ENCODE measurements at places on chromosomes 12 and 14.
A peak's percentile ranks its signal among the peaks of the same experiment; 100 is the strongest.

DNA sequence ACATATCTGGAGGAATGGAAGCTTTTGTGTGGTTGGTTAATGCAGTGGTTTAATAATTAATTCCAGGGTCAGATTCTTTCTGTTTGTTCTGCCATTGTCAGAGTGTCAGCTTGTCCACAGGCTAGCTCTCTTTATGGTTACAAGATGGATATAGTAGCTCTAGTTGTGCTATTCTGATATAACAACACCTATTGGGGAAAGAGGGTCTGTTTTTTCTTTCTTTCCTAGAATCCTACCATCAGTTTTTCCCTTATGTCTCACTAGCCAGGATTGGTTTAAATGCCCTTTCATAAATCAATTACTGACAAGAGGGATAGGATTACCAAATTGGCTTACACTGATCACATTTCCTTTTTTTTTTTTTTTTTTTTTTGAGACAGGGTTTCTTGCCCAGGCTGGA, 27.8 kb downstream of the CNOT2 start:
- DNase-seq = no peak

- DNase-seq = no peak
Observed at GRCh38 chr12:39199351-39199750, 243.6 kb downstream of the KIF21A start.

GRCh38 chr14:57153286-57153685, 115.4 kb downstream of the EXOC5 start:
- no peak for DNase-seq

- DNase-seq = no peak
Observed at GRCh38 chr14:67973436-67973835, 153.9 kb downstream of the RAD51B start.

- no peak for DNase-seq
Observed at GRCh38 chr12:91381309-91381804, 198.7 kb upstream of the DCN start.

DNA sequence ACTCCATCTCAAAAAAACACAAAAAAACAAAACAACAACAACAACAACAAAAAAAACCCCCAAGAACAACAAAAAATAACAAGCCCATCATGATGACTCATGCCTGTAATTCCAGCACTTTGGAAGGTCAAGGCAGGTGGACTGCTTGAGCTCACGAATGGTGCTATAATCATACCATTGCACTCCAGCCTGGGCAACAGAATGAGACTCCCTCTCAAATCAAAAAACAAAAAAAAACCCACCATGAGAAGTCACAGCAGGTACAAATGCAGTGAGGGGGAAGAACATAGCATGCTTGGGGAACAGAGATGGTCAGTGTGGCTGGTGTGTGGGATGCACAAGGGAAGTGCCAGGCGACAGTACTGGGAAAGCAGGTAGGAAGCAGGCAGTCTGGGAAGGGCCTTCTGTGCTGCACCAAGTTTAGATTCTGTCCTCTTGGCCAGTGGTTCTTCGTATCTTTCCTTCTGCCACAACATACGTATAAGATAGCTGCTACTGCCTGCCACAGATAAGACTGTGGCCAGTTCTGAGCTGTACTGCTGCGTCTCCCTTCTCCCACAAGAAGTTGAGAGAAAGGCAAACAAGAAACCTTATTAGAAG, 28.0 kb downstream of the ATG14 start:
- DNase-seq = no peak

GRCh38 chr12:104870797-104871196, 87.3 kb downstream of the SLC41A2 start:
- DNase-seq = no peak

DNA sequence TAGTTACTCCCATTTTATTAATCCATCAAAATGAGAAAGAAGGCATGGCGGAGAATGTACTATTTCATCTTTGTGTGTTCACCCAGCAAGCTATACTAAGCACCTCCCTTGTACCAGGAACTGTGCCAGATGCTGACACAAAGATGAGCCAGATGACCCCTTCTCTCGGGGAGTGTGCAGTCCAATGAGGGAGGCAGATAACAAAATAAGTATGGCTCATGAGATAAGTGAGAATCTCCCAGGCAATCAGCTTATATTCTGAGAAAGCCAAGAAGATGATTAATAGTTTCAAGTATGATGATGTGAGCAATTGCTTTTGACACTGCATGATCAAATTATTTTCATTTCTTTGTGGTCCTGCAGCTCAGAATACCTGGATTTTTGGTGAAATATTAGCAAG, 1.3 kb upstream of the TMEM233 start:
- DNase-seq = no peak

- no peak for DNase-seq
Observed at GRCh38 chr14:100214770-100215083, 24.2 kb upstream of the YY1 start.

DNA sequence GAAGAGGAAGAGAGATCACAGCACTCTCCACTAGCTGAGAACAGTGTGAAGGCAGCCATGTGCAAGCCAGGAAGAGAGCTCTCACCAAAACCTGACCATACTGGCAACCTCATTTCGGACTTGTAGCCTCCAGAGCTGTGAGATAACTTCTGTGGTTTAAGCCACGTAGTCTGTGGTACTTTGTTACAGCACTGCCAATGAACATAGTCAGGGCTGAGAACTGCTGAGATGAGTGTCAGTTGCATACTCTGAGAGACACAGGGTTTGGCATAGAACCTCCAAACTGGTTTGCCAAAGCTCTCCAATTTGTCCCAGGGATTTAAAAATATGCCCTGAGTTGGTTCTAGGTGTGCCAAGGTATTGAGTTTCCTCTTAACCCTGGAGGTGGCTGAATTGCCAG, 218.6 kb downstream of the ATP23 start:
- no peak for DNase-seq

DNA sequence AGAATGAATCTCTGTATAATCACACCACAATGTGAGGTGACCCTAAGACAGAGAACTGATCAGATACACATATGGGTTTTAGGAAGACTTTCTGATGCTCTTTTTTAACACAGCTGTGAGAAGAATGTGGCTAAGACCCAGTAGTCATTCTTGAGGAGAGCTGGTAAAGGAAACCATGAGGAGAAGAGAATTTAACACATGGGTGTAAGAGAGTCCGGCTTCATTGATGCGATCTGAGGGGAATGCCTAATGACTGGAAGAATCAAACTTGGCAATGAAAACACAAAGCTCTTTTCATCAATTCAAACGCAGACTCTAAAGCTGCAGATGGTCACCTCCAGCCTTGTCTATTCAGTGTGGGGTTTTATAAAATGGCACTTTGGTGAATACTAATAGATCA, 79.3 kb downstream of the FOXA1 start:
- DNase-seq = no peak

GRCh38 chr12:94405413-94406116, 54.1 kb downstream of the CEP83 start:
- no peak for DNase-seq

DNA sequence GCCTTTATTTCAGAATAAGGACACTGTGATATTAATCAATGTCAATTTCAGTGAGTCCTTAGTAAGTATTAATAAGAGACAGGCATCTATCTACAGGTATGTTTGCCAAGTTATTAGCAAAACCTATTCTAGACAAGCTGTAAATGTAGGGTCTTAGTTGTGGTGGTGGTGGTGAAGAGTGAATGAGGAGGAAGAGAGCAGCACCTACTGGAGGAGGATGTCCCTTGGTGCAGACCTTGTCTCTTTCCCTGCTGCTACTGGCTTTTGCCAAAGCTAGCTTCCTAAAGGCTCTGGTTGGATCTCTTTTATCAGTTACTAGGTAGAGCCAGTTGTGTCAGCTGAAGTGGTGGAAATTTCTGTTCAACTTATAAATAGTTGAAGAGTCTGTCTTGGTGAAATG, 304.8 kb upstream of the ATP2B1 start:
- no peak for DNase-seq

GRCh38 chr12:42985506-42985905, 396.0 kb upstream of the PRICKLE1 start:
- no peak for DNase-seq

GRCh38 chr14:98234208-98234607, 1037.8 kb downstream of the BCL11B start:
- DNase-seq = no peak

GRCh38 chr12:78119351-78119918, 288.7 kb downstream of the NAV3 start:
- DNase-seq = no peak

- DNase-seq = no peak
Observed at GRCh38 chr12:73769337-73769736, 768.3 kb upstream of the ATXN7L3B start.

DNA sequence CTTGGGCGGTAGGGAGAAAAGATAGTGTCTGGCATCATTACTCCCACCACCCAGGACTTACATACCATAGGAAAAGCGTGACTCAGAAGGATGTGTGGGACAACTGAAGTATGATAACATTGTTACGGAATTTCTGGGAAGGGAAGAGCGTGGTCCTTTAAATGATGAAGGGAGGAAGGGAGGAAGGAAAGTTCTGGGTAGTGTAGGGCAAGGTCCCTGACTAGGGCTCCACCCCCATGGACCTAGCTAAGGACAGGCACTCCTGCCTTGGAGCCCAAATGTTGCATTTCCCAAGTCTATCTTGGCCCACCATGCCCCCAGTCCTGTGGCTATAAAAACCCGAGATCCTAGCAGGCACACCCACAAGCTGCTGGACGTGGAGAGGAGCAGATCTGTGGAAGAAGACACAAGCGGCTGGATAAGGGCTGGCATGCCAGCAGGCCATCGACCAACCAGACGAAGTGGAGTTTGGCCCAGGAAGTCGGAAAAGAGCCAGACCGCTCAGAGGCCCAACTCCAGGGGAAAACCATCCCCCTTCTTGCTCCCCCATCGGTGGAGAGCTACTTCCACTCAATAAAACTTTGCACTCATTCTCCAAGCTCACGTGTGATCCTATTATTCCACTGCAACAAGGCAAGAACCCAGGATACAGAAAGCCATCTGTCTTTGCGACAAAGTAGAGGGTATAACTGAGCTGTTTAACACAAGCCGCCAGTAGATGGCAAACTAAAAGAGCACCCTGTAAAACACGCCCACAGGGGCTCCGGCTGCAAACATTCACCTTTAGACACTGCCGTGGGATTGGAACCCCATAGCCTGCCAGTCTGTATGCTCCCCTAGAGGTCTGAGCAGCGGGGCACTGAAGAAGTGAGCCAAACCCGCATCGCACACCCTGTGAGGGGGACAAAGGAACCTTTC, 23.0 kb upstream of the RAB21 start:
- no peak for DNase-seq

DNA sequence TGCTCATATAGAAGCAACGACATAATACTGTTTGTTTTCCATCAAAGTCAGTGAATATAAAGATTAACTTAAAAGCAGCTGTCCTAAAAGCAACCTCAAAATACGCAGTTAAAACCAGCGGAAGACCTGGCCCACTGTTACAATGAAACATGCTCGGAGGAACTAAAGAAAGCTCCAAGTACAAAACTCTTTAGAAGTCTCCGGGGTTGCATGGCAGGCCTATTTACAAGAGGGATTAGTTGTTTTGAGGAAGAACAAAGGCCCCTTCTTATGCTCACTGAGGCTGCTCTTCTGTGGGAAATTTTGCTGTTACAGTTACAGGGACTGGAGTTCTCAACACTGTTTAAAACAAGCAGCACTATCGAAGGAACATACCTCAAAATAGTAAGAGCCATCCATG, 75.9 kb upstream of the C12orf71 start:
- DNase-seq = no peak

GRCh38 chr14:53953002-53953827, 3.4 kb downstream of the BMP4 start:
- DNase-seq = no peak

GRCh38 chr12:11906286-11906935, 164.3 kb upstream of the BCL2L14 start:
- DNase-seq = no peak

- DNase-seq = peak; percentile 48
Observed at GRCh38 chr14:106845286-106846087, 1319.1 kb downstream of the TMEM121 start.

GRCh38 chr12:98064501-98064900, 450.9 kb upstream of the TMPO start:
- no peak for DNase-seq

GRCh38 chr14:105616802-105617192, 90.4 kb downstream of the TMEM121 start:
- no peak for DNase-seq

DNA sequence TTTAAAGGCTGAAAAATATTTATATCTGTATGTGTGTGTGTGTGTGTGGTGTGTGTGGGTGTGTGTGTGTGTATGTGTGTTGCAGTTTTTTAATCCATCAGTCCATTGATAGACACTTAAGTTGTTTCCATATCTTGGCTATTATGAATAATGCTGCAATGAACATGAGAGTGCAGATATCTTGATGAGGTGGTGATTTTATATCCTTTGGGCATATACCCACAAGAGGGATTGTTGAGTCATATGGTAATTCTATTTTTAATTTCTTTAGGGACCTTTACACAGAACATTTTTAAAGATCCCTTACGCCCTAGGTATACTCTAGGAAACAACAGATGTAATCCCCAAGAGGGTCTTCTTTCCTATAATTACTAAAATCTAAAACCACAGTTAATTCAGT, 154.5 kb upstream of the CLEC14A start:
- DNase-seq = no peak

DNA sequence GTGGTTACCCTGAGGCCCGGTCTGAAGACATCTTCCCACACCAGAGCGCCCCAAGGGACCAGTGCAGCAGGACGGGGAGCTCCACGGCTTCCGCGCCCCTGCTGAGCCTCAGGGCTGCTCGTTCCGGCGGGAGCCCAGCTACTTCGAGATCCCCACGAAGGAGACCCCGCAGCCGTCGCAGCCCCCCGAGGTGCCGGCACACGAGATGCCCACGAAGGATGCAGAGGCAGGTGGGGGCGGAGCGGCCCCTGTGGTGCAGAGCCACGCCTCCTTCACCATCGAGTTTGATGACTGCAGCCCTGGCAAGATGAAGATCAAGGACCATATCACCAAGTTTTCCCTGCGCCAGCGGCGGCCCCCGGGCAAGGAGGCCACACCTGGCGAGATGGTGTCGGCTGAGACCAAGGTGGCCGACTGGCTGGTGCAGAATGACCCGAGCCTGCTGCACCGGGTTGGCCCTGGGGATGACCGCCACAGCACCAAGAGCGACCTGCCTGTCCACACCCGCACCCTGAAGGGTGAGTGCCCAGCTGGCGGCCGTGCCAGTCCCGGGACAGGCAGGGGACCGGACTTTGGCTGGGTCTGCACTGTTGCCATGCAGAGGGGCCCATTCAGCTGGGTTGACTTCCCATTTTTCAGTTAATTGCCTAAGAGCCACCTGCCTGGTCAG, 18.1 kb downstream of the CEP170B start:
- DNase-seq = no peak

DNA sequence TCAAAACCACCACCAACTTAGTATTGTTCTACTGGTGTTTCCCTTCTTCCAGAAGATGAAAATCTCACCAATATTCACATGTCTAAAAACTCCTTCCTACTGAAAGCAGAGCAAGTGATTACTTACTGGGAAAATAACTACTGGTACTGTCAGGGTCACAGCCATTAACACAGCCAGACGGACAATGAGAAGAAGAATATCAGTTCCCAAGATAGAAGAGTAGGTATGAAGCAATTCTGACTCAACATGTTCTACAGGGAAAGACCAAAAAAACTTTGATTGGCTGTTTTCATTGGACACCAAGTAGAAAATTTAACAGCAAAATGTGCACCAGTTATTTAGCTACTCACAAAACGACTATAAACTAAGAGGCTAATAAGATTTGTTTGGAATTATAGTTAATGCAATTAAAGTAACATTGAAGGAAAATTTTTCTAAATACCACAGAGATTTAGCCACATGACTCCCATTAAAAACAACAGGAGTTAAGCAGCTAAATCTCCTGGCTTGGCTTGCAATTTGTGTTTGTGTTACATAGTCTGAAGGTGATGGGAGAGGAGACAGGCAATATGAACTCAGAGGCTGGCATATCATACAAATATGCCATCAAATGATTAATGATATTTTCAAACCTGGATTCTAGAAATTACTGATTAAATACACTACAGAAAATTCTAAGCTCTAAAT, 9.5 kb downstream of the SLC38A2 start:
- no peak for DNase-seq
